ENCODE measurements at places on chromosomes 5 and 9.

- no peak for DNase-seq
Observed at GRCh38 chr5:163345216-163345615, 92.2 kb upstream of the CCNG1 start.

GRCh38 chr5:159602434-159602833, 272.1 kb upstream of the IL12B start:
- no peak for DNase-seq

- peak; percentile 22 for DNase-seq
Observed at GRCh38 chr9:79592726-79593493, 21.1 kb downstream of the TLE4 start.

DNA sequence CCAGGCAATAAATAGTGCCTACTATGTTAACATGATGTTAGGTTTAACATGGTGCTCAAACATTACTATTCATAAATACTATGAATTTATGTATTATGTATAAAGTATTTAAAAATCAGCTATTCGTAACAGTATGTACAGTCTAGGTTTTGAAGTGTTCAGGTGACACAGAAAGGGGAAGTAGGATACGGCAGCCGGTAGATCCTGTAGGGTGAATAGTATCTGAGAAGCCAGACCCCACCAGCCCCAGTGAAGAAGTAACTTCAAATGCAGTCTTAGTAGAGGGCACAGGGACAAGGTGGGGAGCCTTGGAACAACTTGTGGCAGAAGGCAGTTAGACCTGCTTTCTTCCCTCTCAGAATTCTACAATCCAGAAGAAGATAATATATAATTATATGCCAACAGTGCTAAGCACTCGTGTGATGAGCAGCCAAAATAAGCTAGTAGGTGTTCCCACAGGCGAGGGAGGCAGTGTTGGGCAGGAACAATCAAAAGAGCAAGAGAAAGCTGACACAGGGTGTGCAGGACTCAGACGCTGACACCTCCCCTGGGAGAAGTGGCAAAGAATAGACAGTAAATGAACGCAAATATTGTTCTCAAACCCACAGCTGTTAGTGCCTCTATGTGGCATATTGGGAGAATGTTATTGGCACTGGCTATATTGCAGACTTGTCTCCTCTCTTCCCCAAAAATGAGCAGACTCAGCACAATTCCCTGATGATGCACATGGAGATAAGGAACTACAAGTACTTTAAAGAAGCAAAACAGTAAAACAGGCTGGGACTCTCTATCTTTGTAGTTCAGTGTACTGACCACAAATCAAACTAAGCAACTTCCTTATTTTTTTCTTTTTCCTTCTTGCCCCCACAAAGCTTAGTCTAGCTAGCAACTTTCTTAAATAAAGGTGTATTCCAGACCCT, 4.6 kb downstream of the ZNF367 start:
- DNase-seq, result no peak
